Activated T-cell treated with anti-CD3 and anti-CD28 coated beads for 1 hour (primary cell): ENCODE measurements at places on chromosomes 6 and 20.

DNA sequence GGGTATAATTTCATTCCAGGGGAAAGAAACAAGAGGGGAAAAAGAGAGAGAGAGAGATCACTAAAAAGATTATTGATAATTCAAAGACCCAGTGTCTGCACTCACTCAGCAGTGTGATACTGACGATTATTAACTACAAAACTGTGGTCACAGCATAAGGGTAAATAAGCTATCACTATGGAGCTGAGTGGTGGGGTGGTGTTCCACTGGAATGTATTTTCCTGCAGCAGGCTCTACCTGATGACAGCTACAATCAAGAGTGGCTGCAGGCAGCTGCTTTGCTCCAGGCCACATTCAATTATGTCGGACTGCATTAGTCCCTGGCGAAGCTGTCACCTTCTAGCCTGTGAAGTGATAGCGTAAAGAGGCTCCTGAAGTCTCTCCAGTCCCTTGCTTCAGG, 122.2 kb upstream of the TFAP2D start:
- DNase-seq = no peak

DNA sequence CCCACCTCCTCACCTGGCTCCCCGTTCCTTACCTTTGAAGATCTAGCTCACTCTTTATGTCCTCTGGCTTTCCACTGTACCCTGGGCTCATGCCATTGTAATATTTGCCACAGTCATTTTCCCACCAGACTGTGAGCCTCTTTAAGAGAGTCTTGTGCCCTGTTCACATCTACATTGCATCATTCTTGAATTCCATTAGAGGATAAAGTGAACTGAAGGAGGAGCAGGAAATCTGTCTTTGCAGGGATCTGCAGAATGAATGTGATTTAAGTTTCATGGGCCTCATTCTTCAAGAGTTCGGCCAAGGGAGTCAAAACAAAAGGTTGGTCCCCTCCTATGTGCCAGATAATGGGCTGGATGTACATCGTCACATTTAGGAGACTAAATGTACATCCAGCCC, 272.6 kb upstream of the CITED2 start:
- DNase-seq = no peak

DNA sequence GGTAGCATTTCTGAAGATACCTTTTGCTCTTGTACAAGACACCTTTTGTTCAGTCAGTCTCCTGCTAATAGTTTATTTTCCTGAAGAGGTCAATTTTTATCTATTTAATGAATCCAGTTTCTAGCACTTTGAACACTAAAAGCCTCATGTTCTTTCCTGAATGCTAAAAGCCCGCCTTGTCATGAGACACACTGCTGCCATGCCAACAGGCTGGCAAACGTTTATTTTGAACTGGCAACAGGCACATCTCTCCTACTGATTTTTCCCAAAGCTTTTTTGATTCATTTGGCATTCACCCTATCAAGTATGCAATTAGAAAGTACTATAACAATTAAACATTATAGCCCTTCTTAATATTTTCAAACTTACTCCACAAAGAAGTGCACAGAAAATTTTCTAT, 421.2 kb upstream of the EYS start:
- no peak for DNase-seq

DNA sequence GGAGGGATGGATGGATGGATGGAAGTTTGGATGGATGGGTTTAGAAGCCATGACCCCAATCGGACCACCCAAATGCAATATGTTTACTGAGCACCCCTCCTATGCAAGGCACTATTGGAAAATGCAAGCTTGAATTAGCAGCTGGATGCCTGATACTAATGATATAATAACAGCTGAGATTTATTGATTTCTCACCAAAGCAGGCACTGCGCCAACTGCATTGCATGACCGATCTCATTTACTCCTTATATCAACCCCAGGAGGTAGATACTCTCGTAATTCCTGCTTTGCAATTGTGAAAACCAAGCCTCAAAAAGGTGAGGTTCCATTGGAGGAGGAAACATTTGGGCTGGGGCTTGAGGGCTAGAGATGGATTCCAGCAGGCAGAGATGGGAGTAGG, 89.7 kb downstream of the KCNB1 start:
- DNase-seq = no peak

DNA sequence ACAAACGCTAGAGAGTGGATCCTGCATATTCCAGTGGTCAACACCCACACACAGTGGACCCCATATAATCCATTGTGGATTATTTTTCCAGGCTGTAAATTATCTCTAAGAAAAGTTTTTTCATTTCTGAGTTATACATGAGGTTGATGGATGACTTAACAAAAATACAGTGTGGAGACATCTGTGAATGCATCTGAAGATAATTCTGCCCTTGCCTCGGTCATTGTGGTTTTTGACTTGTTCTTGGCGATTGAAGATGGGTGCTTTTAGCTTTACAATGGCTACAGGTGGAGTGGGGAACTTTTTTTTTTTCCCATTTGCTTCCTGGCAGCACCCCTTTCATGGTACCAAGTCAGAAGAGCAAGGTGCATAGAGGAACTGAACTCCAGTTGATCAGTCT, 242.7 kb downstream of the MYLK4 start:
- no peak for DNase-seq

GRCh38 chr6:170004585-170005210, 253.3 kb downstream of the ERMARD start:
- DNase-seq = no peak

DNA sequence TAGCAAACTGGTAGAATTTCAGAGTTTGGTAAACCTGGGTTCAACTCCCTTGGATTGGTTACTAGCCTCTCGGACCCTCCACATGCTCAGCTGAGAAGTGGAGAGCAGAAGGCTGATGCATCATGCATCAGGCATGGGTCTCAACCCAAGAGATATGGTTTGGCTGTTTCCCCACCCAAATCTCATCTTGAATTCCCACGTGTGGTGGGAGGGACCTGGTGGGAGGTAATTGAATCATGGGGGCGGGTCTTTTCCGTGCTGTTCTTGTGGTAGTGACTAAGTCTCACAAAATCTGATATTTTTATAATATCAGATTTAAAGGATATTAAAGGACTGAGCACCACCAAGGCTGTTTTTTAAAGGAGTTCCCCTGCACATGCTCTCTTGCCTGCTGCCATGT, 75.1 kb downstream of the PPP1R3G start:
- no peak for DNase-seq

GRCh38 chr6:137980777-137981176, 113.7 kb downstream of the TNFAIP3 start:
- DNase-seq = no peak

GRCh38 chr20:18839507-18840247, 26.1 kb downstream of the SCP2D1 start:
- no peak for DNase-seq

DNA sequence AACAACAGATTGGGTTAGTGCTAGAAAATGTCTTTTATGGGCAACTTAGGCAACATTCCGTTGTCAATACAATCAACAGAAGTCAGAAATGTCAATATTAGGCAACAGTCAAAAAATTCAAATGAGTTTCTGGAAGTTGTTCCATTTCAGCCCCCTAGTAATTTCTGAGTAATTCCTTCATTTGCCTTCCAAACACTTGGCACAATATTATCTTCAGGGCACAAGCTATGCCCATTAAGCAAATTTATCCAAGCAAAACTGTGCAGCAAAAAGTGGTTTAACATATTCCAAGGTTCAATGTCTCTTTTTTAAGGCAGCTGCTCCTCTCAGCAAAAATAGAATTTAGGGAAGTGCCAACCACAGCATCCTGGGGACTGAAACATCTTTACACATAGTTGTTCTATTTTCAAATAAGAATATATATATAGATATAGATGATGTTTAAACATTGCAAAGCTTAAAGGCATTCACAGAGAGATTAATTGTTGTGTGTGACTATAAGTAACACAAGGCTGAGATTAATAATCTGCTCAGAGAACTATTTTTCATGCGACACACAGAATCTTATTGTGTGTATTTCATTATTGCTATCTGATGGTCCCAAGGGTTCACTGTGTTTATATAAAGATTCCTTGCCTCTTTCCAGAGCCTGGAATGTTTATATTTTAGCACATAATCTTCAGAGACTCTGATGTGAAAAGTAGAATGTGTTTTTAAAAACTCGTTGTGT, 75.2 kb upstream of the ADTRP start:
- no peak for DNase-seq

- no peak for DNase-seq
These were observed at the start of gene ARMH2 for GRCh38 chr6:24798740-24799540. Gene ARMH2 (minus strand): TSS chr6:24798917. CDS start chr6:24798857, 60 bp downstream.

- DNase-seq = no peak
These were observed 7.0 kb upstream of the PRSS35 start for GRCh38 chr6:83505356-83505755.

GRCh38 chr20:50563133-50563944, 53.2 kb downstream of the PTPN1 start:
- DNase-seq = no peak

DNA sequence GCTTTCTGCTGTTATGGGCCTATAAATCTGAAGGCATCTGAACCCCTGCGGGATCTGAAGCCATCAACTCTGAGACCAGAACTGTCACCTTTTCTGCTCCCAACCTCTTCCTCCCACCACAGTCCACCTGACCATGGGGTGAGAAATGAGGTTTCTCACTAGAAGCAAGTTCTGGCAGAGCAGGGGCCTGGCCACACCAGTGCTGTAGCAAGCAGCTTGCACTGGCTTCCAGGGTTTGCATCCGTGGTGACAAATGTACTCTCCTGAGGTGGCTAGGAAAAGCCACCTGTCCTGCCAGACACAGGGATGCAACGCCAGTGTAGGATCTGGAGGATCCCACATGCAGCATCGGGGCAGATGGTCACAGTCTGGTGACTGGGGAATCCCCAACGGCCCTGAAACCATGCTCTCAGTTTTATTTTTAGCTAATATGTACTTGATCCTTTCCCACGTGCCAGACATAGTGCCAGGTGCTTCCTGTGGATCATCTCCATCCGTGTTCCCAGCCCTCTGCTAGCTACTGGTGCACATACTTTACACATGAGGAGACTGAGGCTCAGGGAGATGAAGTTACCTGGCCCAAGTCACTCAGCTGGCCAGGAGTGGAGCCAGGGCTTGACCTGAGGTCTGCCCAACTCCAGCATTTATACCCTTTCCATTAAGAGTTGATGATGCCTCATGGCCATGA, 122.1 kb upstream of the SPACA1 start:
- DNase-seq = no peak

GRCh38 chr6:18388942-18389341, 1.8 kb downstream of the RNF144B start:
- no peak for DNase-seq

- DNase-seq = no peak
These were observed 20.3 kb upstream of the KCNK16 start for GRCh38 chr6:39342692-39343395.

DNA sequence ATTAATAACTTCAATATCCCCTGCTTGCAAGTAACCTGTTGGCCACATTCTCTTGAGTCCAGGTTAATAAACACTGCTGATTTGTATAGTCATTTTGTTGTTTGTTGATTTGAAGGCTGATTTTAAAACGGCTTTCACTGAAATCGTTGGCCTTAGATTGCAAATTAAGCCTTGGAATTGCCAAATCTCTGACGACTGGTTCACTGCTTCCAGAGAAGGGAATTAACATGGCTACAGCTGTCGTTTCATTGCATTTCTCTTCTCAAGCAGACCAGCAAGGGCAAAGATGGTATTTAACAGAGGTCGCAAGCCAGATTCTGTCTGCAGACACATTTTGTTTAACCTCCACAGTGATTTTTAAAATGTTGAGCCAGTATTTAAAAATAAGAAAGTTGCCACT, 470.9 kb downstream of the TFAP2A start:
- DNase-seq = no peak

GRCh38 chr6:143159001-143159400, 98.3 kb downstream of the AIG1 start:
- DNase-seq = no peak

DNA sequence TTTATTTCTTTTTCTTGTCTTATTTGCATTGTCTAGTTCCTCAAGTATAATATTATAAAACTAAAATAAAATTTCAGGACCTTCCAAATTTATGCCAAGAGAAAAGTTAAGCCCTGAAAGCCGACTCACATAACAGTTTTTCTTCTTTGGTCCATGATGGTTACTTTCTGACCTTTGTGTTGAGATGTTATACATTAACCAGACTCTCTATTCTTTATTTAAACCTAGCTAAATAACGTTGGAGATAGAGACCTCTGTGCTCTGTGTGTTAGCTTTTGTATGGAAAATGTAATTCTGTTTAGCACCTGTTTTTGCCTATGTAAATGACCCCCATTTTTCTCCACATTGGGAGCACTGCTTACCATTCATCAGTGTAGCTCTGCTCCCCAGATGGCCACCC, 352.4 kb downstream of the CD109 start:
- DNase-seq = no peak

GRCh38 chr6:13267142-13267651, 61.1 kb downstream of the TBC1D7 start:
- DNase-seq = no peak

- no peak for DNase-seq
These were observed 1.3 kb downstream of the RGL2 start for GRCh38 chr6:33297406-33297955.

DNA sequence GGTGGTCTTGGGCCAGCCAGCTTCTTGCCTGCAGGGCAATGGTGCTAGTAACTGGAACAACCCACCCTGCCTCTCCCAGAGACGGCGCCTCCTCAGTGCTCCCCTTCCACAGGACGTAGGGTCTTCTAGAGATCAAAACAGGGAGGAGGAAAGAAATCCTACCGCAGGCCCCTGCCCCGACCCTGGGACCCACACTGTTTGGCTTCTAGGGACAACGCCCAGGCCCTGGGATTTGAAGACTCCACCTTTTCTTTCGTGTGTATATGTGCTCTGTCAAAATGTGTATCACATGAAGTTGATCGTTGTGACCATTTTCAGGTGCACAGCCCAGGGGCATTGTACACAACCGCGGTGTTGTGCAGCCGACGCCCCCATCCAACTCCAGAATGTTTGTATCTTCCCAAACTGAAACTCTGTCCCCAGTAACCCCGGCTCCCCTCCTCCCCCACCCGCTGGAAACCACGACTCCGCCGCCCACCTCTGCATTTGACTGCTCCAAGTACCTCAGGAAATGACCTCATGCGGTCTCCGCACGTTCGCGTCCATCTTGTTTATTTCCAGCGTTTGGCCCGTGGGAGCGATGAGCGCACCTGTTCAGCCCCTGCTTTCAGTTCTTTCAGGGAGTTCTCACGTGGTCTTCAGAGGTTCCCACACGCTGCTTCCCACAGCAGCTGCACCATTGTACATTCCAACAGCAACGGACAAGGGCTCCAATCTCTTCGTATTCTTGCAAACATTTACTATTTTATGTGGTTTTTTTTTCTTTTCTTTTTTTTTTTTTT, 3.4 kb upstream of the BHLHE23 start:
- DNase-seq = peak; percentile 52

- DNase-seq = no peak
These were observed 13.5 kb downstream of the REV3L start for GRCh38 chr6:111469543-111469942.

- DNase-seq = peak; percentile 37
These were observed 12.5 kb downstream of the ITPR3 start for GRCh38 chr6:33633462-33634158.

GRCh38 chr20:34213213-34213612, 28.0 kb upstream of the ASIP start:
- DNase-seq = no peak

- DNase-seq = peak; percentile 1
These were observed 99.7 kb downstream of the EYA2 start for GRCh38 chr20:46994341-46994740.
